Epithelial cell of umbilical artery (primary cell): ENCODE measurements at places on chromosomes 1 and 21. TPM values are rescaled to one million over a fixed set of nuclear protein-coding genes. Genes with fewer than 3 reads are reported as not detected.

Gene GFI1
- under 0.01 and 0.15 TPM in 2 replicates for total RNA-seq

Gene LRP8
- 33.1 and 40.6 TPM in 2 replicates for total RNA-seq

Gene NFASC
- under 0.01 and 0.46 TPM in 2 replicates for total RNA-seq

Gene AMY1A
- total RNA-seq = not detected in 2 replicates

Gene RGS13
- not detected in 2 replicates for total RNA-seq

Gene DMRTA2
- not detected in 2 replicates for total RNA-seq

Gene HES3
- not detected in 2 replicates for total RNA-seq

Gene EPHA10
- not detected in 2 replicates for total RNA-seq

Gene TCHHL1
- total RNA-seq = not detected in 2 replicates

Gene LPGAT1
- total RNA-seq = 30.2 and 71.7 TPM in 2 replicates

Gene TSEN15
- 28.6 and 51.1 TPM in 2 replicates for total RNA-seq

Gene S100A8
- total RNA-seq = not detected in 2 replicates

Gene DNAI4
- 1.9 and 3.8 TPM in 2 replicates for total RNA-seq
